ENCODE measurements at places on chromosomes 3 and 15. TPM values are rescaled to one million over a fixed set of nuclear protein-coding genes. Genes with fewer than 3 reads are reported as not detected.

Gene FBN1
- 175 TPM for total RNA-seq

Gene PCOLCE2
- 38.5 TPM for total RNA-seq

Gene MOBP
- total RNA-seq = 0.20 TPM

Gene CYP1A2
- not detected for total RNA-seq

Gene CLDN11
- total RNA-seq = 62.9 TPM

DNA sequence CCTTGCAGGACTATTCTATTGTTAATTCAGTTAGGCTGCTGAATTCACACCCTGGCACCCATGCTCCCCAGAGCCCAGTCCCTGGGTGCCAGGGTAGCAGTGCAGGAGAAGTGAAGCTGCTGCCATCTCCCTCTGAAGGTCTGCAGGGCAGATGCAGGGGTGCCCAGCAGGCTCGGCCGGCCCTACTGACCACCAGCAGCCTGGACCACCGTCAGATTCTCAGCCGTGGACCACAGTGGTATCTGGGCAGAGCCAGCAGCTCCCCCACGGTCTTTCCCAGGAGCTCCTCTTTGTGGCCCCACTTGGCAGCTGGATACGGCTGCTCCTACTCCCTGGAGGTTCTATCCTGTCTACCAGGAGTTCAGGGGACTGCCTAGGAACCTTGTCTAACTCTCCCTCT is 46.8 kb downstream of the ALDH1L1 start:
- no peaks in the 10 kb centered on the region for H3K36me3 ChIP-seq
- H3K4me1 ChIP-seq = peaks cover 7% of the 10 kb centered on the region
- H3K27me3 ChIP-seq = no peaks in the 10 kb centered on the region
- H3K27ac ChIP-seq = no peak overlapping the region

DNA sequence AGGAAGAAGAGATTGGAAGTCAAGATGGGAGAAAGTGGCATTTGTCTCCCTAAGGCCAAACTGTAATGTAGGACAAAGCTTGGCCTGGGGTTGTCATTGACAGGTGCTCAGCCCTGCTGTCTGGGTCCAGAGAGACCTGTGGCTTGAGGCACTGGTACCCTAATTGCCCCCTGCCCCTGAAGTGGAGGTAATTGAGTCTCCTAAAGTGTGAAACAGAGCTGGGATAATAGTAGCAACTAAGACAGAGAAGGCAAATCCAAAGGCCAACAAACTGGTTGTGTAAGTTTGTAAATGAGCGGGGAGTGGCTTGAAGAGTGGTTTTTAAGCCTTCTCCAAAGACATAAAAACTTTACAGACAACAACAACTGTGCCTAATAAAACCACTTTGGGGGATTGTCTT is 264.2 kb upstream of the ROPN1 start:
- H3K4me1 ChIP-seq = peaks cover 17% of the 10 kb centered on the region
- H3K27me3 ChIP-seq = no peaks in the 10 kb centered on the region
- no peak overlapping the region for H3K4me3 ChIP-seq
- H3K36me3 ChIP-seq = no peaks in the 10 kb centered on the region

DNA sequence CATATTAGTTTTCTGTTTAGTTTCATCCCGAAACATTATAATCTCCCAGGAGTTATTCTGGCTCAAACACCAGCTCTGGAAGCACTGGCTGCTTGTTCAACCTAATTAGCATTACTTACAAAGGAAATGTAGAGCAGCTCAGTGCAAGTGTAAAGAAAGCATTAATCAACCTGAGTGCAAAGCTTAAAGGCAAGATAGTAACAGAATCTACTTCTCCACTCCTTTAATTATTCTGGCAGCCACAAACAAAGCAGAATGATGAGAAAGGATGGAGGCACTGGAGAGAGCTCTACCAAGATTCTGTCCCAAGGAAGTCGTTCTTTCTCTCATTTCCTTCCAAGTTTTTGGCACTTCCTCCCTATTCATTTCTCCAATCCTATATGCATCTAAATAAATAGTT is 1384.0 kb downstream of the ZPLD1 start:
- H3K27ac ChIP-seq = no peak overlapping the region
- DNase-seq = no peak
- no peaks in the 10 kb centered on the region for H3K27me3 ChIP-seq
- no peaks in the 10 kb centered on the region for H3K36me3 ChIP-seq
- no peaks in the 10 kb centered on the region for H3K4me1 ChIP-seq

Gene MAPKAPK3
- total RNA-seq = 17.7 TPM

DNA sequence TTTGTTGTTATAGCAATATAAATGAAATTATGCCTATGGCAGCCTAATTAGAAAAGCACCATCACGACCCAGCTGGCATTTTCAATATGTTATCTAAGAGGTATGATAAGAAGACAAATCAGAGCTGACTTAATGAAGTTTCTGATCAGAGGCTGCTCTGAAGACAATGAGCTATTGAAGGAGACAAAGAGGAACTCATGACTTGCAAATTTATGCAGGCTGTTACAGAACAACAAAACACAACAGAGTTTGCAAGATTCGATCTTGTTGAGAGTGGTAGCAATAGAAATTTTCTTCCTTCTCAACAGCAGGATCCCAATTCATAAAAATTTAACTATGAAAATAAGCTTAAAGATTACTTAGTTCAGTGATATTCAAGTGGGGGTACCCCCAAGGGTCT is 7.7 kb downstream of the CCDC54 start:
- no peaks in the 10 kb centered on the region for H3K4me1 ChIP-seq
- no peaks in the 10 kb centered on the region for H3K27me3 ChIP-seq
- H3K36me3 ChIP-seq = no peaks in the 10 kb centered on the region
- no peak for DNase-seq

Gene LRRC31
- not detected for total RNA-seq

DNA sequence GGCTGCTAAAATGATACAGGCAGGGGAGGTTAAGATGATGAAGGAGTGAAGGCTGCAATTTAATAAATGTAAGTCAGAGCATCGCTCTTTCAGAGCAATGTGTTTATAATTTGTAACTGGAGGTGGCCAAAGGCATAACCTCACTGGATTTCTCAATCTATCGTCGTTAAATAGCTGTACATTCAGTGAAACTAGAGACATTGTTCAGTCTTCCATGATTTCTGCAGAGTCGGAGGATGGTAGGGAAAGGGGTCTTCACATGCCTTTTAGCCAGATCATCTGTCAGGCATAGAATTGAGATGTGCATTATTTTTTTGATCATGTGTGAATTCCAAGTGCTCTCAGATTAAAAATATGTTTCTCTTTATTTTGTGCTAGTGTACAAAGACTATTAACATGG is 315.4 kb downstream of the OXSM start:
- no peak for DNase-seq
- H3K4me3 ChIP-seq = no peak overlapping the region
- no peaks in the 10 kb centered on the region for H3K36me3 ChIP-seq
- H3K4me1 ChIP-seq = no peaks in the 10 kb centered on the region
- H3K27ac ChIP-seq = no peak overlapping the region

Gene CADPS
- total RNA-seq = not detected

DNA sequence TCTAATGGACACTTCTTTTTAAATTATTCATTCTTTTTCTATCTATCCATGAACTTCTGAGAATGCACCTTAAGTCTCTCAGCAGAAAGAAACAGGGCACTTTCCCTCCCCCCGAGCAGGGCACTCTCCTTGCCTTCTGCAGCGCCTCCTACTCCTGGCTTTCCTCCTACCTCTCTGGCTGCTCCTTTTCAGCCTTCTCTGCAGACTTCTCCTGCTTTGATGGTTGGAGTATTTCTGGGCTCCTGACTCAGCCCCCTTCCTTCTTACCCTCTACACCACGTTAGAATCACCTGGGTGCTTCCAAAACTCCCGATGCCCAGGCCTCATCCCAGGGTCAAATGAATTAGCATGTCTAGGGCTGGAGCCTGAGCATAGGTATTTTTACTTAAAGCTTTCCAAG is 3.4 kb downstream of the SCN5A start:
- peaks cover 8% of the 10 kb centered on the region for H3K4me1 ChIP-seq
- H3K27ac ChIP-seq = no peak overlapping the region
- no peak overlapping the region for H3K4me3 ChIP-seq

GRCh38 chr15:93942269-93942694 is 289.1 kb upstream of the MCTP2 start:
- H3K27me3 ChIP-seq = no peaks in the 10 kb centered on the region
- no peak overlapping the region for H3K4me3 ChIP-seq
- H3K27ac ChIP-seq = no peak overlapping the region
- no peak for DNase-seq
- H3K36me3 ChIP-seq = no peaks in the 10 kb centered on the region
- no peaks in the 10 kb centered on the region for H3K4me1 ChIP-seq

DNA sequence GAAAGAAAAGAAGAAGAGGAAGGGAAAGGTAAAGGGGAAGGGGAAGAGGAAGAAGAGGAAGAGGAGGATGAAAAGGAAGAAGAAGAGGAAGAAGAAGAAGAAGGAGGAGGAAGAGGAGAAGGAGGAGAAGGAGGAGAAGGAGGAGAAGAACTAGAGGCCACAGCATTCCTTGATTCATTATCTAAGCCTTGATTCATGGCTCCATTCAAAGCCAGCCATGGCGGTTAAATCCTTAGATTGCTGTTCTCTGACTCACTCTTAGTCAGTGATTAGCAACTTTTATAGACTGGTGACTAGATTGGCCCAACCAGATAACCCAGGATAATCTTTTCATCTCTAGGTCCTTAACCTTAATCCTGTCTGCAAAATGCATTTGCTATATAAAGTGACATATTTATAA is 47.6 kb downstream of the OSTN start:
- H3K4me3 ChIP-seq = no peak overlapping the region
- H3K4me1 ChIP-seq = no peaks in the 10 kb centered on the region
- DNase-seq = no peak
- H3K36me3 ChIP-seq = no peaks in the 10 kb centered on the region
- no peaks in the 10 kb centered on the region for H3K27me3 ChIP-seq

Gene CEMIP
- total RNA-seq = not detected

GRCh38 chr15:67047149-67047661 is 18.2 kb upstream of the SMAD3 start:
- no peak for DNase-seq
- H3K36me3 ChIP-seq = no peaks in the 10 kb centered on the region
- H3K4me3 ChIP-seq = no peak overlapping the region
- peaks cover 54% of the 10 kb centered on the region for H3K4me1 ChIP-seq
- no peaks in the 10 kb centered on the region for H3K27me3 ChIP-seq

Gene POPDC2
- 3.3 TPM for total RNA-seq

DNA sequence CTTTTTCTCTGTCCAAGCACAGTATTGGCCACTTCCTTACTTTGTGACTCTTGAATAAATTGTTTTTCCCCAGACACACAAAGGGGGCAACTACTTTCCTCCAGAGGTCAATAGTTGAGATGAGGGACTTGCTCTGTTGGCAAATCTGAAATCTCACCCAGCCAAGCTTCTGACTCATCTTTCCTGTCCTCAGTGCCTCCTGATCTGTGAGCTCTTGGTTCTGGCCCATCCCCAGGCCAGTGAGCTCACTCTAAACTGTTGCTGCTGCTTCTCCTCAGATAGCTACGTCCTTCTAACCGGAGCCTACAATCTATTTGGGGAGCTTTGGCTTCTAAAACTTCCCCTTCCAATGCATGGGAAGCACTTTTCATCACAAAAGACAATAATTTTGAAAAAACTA is 50.0 kb upstream of the NMD3 start:
- H3K36me3 ChIP-seq = no peaks in the 10 kb centered on the region
- no peak overlapping the region for H3K4me3 ChIP-seq
- H3K27me3 ChIP-seq = no peaks in the 10 kb centered on the region
- peaks cover 7% of the 10 kb centered on the region for H3K4me1 ChIP-seq

- H3K4me3 ChIP-seq = no peak overlapping the region
- no peak for DNase-seq
- no peak overlapping the region for H3K27ac ChIP-seq
- no peaks in the 10 kb centered on the region for H3K36me3 ChIP-seq
- no peaks in the 10 kb centered on the region for H3K27me3 ChIP-seq
Observed at GRCh38 chr3:72050048-72050632, 265.2 kb upstream of the PROK2 start.

Gene DOCK3
- 6.3 TPM for total RNA-seq

- H3K36me3 ChIP-seq = no peaks in the 10 kb centered on the region
- H3K4me3 ChIP-seq = no peak overlapping the region
- H3K27ac ChIP-seq = no peak overlapping the region
- no peak for DNase-seq
- no peaks in the 10 kb centered on the region for H3K27me3 ChIP-seq
Observed at GRCh38 chr3:129112308-129113052, 9.1 kb downstream of the RAB43 start.

- H3K27ac ChIP-seq = peak overlapping the region; percentile 46
- H3K27me3 ChIP-seq = no peaks in the 10 kb centered on the region
- no peaks in the 10 kb centered on the region for H3K36me3 ChIP-seq
- H3K4me3 ChIP-seq = no peak overlapping the region
- DNase-seq = no peak
- H3K4me1 ChIP-seq = no peaks in the 10 kb centered on the region
Observed at GRCh38 chr3:172659246-172660002, 51.4 kb downstream of the NCEH1 start.

GRCh38 chr3:45904931-45905330 is 18.6 kb downstream of the CCR9 start:
- H3K36me3 ChIP-seq = no peaks in the 10 kb centered on the region
- H3K27ac ChIP-seq = no peak overlapping the region
- no peaks in the 10 kb centered on the region for H3K4me1 ChIP-seq
- no peaks in the 10 kb centered on the region for H3K27me3 ChIP-seq
- H3K4me3 ChIP-seq = no peak overlapping the region
- no peak for DNase-seq

Gene MYRIP
- total RNA-seq = 12.0 TPM

DNA sequence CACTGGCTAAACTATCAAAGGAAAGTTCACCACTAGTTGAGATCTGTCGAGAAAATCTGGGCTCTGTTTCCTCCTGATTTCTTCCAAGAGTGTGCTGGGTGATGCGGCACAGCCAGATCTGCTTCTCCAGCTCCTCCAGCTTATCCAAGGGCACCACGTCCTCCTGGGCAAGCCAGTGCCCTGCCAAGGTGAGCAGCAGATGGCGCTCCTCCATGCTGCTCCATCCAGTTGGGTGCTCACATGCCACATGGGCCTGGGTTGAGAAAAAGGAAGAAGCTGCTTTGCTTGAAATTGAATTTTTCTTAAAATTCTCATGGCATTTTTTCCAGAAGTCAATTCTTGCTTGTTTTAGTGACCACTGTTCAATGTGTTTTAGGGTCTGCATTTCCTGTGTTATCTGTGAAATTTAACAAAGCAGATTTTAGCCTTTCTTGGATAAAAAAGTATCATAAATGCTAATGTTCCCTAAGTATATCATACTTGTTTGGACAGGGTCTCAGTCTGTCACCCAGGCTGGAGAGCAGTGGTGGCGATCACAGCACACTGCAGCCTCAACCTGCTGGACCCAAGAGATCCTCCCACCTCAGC is 47.3 kb downstream of the EIF3J start:
- no peak overlapping the region for H3K4me3 ChIP-seq
- H3K4me1 ChIP-seq = no peaks in the 10 kb centered on the region
- DNase-seq = no peak

Gene SLC2A2
- not detected for total RNA-seq

- no peaks in the 10 kb centered on the region for H3K36me3 ChIP-seq
- no peak for DNase-seq
- H3K27me3 ChIP-seq = no peaks in the 10 kb centered on the region
- H3K4me3 ChIP-seq = no peak overlapping the region
- no peaks in the 10 kb centered on the region for H3K4me1 ChIP-seq
Observed at GRCh38 chr3:109081746-109082510, 36.0 kb downstream of the MORC1 start.

Gene SOX14
- total RNA-seq = not detected

DNA sequence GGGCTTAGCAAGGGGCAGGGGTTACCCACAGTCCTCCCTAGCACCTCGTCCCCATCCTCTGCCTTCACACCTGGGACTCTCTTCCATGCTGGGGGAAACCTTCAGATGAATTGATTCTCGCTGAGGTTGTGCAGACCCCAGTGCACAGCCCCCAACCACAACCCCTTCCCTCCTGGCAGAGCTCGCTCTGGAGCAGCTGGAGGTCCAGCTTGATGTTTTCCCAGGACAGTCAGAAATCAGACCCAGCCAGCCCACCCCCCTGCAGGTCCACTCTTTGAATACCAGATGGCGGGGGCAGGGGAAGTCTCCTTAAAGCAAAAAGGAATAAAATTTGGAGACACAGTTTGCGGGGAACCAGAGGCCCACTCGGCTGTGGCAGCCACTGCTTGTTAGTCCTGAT is 234.4 kb downstream of the XXYLT1 start:
- no peak overlapping the region for H3K4me3 ChIP-seq
- H3K27me3 ChIP-seq = peaks cover 6% of the 10 kb centered on the region
- no peak overlapping the region for H3K27ac ChIP-seq

Data from tibial nerve (tissue), 4 donors.